ENCODE measurements at places on chromosomes 6 and 20. TPM values are rescaled to one million over a fixed set of nuclear protein-coding genes. Genes with fewer than 3 reads are reported as not detected.

CLPSL1 gene
- total RNA-seq, result not detected

PRL gene
- not detected for total RNA-seq

BMP5 gene
- total RNA-seq, result 0.18 TPM

CALHM6 gene
- 1.3 TPM for total RNA-seq
